ENCODE measurements at places on chromosomes 2 and 18.

DNA sequence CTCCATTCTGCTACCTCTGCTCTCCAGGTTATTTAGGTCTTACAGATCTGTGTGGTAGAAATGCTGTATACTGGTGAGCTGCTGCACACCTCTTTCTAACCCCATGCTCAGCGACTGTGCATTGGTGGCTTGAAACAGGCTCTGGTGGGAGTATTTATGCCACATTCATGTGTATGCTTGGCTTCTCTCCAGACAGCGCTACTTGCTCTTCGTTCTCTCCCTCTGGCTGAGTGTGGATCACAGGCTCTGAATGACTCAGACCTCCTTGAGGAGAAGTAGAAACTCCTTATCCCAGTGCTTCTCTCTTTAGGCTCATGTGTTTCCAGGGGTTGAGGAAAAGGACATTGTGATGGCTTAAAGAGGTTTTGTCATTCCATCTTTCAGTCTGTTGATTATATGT lies 54.9 kb downstream of the FHOD3 start:
- H3K27ac ChIP-seq = no peak overlapping the region
- no peaks in the 10 kb centered on the region for H3K36me3 ChIP-seq
- H3K4me3 ChIP-seq = no peak overlapping the region
- no peaks in the 10 kb centered on the region for H3K4me1 ChIP-seq

DNA sequence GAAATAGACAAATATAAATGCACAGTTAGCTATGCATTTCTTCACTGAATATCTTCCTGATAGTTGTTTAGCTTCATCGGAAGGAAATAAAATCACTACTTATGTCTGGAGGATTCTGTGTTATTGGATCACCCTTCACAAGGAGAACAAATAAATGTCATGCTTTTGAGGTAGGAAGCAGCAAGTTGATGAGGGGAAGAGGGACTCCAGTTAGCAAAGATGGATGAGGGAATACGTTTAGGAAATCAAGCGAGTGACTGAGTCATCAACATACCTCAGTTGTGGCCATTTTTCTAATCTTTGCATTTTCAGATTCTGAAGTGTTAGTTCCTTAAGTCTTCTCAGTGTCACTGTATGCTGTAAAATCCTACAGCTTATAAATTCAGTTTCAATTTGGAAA lies 456.2 kb downstream of the EPHA4 start:
- DNase-seq = no peak
- H3K27me3 ChIP-seq = no peaks in the 10 kb centered on the region
- no peak overlapping the region for H3K27ac ChIP-seq
- no peaks in the 10 kb centered on the region for H3K4me1 ChIP-seq
- no peak overlapping the region for H3K4me3 ChIP-seq
- H3K36me3 ChIP-seq = no peaks in the 10 kb centered on the region

DNA sequence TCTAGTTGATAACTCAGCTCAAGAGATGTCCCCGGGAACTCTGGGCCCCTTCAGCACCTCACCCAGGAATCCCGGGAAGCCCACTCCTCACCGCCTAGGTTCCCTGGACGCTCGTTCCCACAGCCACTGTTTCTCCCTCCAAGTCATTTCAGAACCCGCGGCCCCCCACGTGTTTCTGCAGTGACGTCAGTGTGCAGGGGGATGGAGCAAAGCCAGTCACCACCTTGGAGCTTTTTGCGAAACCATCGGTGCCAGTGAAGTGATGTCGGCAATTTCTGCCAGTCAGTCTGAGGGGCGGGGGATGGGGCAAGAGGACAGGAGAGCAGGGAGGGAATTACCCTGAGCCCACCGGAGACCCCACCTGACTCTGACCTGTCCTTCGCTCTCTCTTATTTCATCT lies 119.2 kb downstream of the SNTG2 start:
- no peaks in the 10 kb centered on the region for H3K36me3 ChIP-seq
- no peak for DNase-seq
- no peak overlapping the region for H3K27ac ChIP-seq
- no peaks in the 10 kb centered on the region for H3K4me1 ChIP-seq
- H3K27me3 ChIP-seq = no peaks in the 10 kb centered on the region

DNA sequence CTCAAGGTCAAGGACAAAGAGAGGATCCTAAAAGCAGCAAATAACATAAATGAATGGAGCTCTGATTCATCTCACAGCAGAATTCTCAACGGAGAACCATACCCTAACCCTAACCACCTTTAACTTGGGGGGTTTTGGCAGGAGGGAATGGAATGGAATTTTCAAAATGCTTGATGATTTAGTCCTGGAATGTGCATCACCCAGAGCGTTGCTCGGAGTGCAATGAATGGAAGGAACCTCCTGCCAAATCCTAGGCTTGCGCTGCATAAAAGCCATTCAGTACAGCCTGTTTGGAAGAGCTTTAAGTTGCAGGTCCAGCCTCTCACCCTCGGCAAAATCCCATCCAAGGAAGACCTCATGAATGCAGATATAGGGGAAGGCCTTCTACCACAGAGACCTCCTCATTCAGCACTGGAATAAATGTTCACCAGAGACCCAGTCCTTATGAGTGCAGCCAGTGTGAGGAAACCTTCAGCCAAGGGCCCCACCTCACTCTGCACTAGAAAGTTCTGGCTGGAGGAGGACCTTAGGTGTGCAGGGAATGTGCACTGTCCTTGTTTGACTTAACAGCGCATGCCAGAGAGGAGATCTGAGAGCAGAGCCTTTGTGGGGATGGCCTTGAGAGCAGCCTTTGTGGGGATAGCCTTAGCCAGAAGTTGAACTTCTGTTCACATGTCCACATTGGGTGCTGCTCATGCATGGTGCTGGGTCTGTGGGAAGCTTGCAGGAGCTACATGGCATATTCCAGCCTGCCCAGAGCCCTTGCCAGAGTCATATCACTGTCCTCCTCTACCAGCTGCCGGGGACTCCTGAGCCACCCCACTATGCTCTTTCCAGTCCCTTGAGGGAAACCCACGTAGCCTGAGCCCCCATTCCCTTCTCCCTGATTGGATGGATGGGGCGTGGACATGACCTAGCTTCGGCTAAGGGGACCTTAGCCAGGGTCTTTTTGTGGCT lies 30.5 kb downstream of the ASB1 start:
- no peak for DNase-seq
- H3K27me3 ChIP-seq = no peaks in the 10 kb centered on the region
- H3K36me3 ChIP-seq = no peaks in the 10 kb centered on the region
- no peaks in the 10 kb centered on the region for H3K4me1 ChIP-seq
- H3K4me3 ChIP-seq = no peak overlapping the region

- H3K27ac ChIP-seq = no peak overlapping the region
- H3K4me3 ChIP-seq = no peak overlapping the region
- no peak for DNase-seq
- no peaks in the 10 kb centered on the region for H3K36me3 ChIP-seq
- no peaks in the 10 kb centered on the region for H3K4me1 ChIP-seq
Observed at GRCh38 chr2:133685636-133686215, 117.5 kb upstream of the NCKAP5 start.

DNA sequence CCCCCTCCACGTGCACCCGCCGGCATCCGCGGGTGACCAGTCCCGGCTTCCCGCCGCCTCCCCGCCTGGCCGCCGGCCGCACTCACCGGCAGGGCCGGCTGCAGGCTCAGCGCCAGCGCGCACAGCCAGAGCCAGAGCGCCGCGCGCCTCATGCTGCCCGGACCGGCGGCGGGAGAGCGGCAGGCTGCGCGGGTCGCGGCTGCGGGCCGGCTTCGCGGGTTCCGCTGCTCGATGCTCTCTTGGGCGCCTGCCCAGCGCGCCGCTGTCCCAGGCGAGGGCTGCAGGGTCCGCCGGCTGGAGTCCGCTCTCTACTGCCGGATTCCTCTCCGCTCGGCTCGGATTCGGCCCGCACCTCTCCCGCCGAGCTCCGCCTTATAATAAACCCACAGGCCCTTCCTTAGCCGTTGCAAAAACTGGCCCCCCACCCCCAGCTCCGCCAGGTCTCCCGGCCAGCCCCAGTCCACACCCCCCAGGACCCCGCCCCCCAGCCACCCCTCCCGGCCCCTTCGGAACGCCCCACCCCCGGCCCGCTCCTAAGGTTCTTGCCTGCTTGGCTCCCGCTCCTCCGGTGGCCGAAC lies at the start of gene SDC1:
TSS of gene SDC1 (minus strand) at position 415 of the 578 bp plus-strand sequence. CDS start at position 152, 263 bp downstream.
- H3K27ac ChIP-seq = peak within 1 kb of the TSS; percentile 94
- H3K36me3 ChIP-seq = no peaks in the 10 kb centered on the region
- H3K27me3 ChIP-seq = no peaks in the 10 kb centered on the region
- peaks cover 18% of the 10 kb centered on the region for H3K4me1 ChIP-seq
- DNase-seq = peak; percentile 56

GRCh38 chr2:63888490-63889402 lies 47.0 kb downstream of the UGP2 start:
- H3K4me3 ChIP-seq = no peak overlapping the region
- no peaks in the 10 kb centered on the region for H3K27me3 ChIP-seq

DNA sequence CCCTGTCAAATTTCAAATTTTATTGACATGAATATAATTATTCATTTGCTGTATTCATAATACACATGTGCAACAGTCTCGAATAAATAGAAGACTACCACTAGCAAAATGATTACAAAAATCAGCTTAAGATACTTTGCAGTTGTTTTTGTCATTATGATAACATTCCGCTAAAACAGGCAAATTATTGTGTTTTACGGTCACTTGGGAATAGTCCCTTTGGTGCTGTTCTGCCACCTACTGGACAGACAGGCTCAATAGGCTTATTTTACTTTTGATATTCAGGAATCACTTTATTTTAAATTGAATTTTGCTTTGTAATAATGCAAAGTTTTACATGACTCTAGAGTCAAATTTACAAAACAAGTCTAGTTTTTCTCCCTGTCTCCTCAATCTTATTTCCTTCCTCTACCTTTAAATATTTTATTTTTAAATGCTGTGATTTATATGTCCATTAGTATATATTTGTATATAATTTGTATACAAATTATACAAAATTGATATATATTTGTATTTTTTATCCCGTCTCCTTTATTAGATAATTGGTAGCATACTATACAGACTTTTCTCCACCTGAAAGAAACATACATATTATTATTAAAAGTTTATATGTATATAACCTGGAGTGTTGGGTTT lies 456.3 kb downstream of the DLGAP1 start:
- no peak overlapping the region for H3K27ac ChIP-seq
- no peak for DNase-seq
- H3K4me1 ChIP-seq = no peaks in the 10 kb centered on the region
- no peak overlapping the region for H3K4me3 ChIP-seq
- H3K27me3 ChIP-seq = no peaks in the 10 kb centered on the region

- H3K27me3 ChIP-seq = no peaks in the 10 kb centered on the region
- H3K4me1 ChIP-seq = no peaks in the 10 kb centered on the region
- H3K27ac ChIP-seq = peak overlapping the region; percentile 17
- no peak overlapping the region for H3K4me3 ChIP-seq
- H3K36me3 ChIP-seq = no peaks in the 10 kb centered on the region
- DNase-seq = no peak
Observed at GRCh38 chr2:197293252-197294007, 17.1 kb downstream of the ANKRD44 start.

DNA sequence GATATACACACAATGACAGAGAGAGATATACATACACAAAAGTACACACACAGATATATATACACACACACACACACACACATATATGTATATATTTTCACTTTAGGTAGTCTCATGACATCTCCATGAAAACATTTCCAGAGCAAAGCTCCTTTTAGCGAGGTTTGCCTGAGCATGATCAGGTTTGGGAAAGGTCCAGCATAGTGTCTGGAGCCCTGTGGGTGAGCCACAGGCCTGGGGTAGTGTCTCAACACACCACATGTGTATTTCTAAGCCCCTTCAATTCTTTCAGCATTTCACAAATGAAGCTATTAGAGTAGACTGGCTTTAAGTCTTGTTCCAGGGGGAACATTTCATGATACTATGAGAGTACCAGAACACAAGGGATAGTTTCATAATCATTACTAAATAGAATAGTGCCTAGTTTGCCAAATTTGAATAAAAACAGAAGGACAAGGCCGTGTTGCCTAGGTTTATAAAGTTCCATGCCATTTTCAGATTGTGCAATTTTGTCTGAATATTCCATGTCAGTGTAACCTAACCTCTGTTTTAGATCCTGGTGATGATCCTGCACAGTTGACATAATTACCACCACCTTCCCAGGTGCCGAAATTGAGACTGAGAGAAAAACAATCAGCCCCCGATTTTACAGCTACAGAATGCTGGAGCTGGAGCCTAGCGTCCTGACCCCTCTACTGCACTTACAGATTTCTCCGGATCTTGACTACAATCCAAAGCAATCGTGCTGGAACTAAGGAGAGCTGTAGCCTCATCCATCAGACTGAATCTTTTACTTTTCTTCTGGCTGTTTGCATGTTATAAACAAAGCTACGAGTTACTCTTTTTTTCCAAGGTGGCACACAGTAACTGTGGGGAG lies 332.7 kb downstream of the CYRIA start:
- no peaks in the 10 kb centered on the region for H3K36me3 ChIP-seq
- peak overlapping the region; percentile 52 for H3K27ac ChIP-seq
- no peaks in the 10 kb centered on the region for H3K4me1 ChIP-seq
- H3K27me3 ChIP-seq = peaks cover under 1% of the 10 kb centered on the region
- no peak for DNase-seq

DNA sequence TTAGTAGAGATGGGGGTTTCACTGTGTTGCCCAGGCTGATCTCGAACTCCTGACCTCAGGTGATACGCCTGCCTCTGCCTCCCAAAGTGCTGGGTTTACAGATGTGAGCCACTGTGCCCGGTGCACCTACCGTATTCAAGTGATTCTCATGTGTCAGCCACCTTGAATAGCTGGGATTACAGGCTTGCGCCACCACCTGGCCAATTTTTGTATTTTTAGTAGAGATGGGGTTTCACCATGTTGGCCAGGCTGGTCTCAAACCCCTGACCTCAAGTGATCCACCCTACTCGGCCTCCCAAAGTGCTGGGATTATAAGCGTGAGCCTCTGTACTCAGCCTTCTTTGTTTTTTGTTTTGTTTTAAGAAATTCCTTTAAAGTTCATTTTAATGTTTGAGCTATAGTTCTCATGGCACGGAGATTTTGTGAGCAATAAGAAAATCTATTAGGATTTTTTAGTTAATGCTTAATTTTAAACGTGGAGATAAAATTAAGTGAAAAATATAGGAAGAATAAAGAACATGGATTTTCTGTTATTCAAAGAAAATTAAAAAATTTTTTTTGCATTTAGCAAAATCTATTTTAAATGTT lies 242.6 kb downstream of the PHLPP1 start:
- H3K36me3 ChIP-seq = no peaks in the 10 kb centered on the region
- no peaks in the 10 kb centered on the region for H3K27me3 ChIP-seq
- H3K4me3 ChIP-seq = no peak overlapping the region

DNA sequence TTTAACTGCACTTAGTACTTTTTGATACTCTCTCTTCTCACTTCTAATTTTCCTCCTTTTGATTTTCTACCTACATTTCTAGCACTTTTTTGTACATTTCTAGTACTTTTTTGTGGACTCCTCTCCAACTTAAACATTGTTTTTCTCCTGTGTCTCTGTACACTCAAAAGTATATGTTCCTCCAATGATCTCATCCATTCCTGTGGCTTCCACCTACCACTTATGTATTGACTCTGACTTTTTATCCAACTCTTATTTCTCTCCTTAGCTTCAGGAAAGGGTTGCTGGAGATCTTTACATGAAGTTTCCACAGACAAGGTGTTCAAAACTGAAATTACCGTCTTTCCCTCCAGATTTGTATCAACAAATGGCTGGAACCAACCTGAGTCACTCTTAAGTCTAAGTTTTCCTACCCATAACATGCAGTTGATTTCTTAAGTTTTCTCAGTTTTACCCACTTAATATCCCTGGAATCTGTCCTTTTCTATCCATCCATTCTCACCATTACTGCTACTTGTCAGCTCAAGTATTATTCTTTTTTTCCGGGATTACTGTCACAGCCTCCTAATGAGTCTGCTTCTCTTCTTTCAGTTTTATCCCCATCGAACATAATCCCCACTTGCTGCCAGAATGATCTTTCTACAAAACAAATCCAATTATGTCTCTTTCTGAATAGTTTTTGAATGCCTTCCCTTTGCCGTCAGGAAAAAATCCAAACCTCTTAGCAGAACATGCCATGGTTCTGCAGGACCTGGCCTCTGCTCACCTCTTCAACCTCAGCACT lies 22.6 kb upstream of the PELI1 start:
- H3K27ac ChIP-seq = no peak overlapping the region
- DNase-seq = no peak
- no peaks in the 10 kb centered on the region for H3K36me3 ChIP-seq
- no peak overlapping the region for H3K4me3 ChIP-seq
- H3K4me1 ChIP-seq = no peaks in the 10 kb centered on the region
- H3K27me3 ChIP-seq = no peaks in the 10 kb centered on the region
